ENCODE measurements at places on chromosomes 11 and 22.

DNA sequence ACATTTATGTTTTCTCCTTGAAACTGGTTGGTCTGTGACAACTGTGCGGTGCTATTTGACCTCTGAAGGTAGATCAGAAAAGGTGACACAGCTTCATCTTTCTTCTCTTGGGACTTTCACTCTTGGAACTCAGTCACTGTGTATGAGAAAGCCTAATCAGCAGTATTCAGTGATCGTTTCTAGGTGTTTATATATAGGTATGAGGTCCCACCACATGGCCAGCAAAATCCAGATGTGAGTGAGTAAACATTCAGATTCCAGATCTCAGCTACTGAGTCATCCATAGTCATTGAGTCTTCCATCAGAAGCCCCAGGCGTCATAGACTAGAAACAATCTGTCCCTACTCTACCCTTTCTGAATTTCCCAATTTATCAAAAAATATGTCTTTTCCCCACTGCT is 117.3 kb upstream of the CTSC start:
- no peak for DNase-seq

- DNase-seq, result no peak
These were observed 123.9 kb downstream of the MRTFA start for GRCh38 chr22:40512426-40513136.

- DNase-seq, result no peak
These were observed 43.9 kb upstream of the DLAT start for GRCh38 chr11:111981270-111981669.

- no peak for DNase-seq
These were observed 52.9 kb downstream of the UVRAG start for GRCh38 chr11:75867778-75868374.

GRCh38 chr22:50269573-50269969 is 609 bp downstream of the MAPK11 start:
- no peak for DNase-seq

DNA sequence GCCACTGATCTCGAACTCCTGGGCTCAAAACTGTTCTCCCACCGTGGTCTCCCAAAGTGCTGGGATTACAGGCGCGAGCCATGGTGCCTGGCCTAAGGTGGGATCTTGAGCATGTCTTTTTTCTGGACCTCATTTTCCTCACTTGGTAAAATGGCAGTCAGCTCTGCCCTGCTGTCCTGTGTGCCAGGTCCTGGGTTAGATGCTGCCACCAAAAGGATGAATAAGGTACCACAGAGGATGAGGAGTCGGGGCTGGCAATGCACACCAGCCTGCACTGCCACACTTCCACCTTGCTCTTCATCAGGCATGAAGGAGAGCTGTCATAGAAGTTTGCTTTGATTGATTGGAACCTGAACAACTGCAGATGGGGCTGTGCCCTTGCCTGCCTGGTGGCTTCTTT is 32.3 kb downstream of the ACO2 start:
- DNase-seq, result no peak

DNA sequence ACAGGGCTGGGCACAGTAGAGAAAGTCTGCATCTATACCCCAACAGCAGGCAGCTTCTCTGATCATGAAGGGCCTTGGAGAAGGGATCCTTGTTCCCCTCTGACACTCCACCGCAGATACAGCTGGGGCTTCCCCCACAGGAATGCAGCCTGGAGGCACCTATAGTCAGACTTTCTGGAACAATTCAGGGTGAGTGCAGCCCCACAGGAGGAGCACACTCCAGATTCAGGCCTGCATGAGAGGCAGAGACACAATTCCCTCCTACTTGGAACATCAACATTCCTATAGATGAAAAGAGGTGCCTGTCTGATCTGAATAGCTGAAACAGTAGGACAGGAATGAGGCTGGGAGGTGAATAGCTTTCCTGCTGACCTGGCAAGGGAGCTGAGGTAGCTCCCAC is 1298.0 kb upstream of the CNTN5 start:
- no peak for DNase-seq

DNA sequence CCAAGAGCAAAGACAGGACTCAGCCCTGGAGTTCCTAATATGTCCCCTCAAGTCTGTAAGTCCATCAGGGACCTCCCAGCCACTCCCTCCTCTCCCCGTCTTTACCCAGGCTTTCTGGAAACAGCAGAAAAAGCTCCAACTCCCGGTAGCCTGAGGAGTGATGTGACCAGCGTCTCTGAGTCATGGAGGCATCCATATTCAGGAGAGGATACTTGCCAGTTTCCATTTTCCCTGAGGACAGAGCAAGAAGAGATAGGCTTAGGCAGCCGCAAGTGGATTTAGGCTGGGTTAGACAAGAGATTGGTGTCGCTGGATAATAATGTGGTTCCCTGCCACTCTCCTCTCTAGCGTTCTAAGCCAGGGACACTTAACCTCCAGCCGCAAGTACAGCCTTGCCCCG is 206.6 kb downstream of the GRIK4 start:
- DNase-seq, result no peak

GRCh38 chr11:118938491-118939403 is 13.0 kb upstream of the BCL9L start:
- no peak for DNase-seq

DNA sequence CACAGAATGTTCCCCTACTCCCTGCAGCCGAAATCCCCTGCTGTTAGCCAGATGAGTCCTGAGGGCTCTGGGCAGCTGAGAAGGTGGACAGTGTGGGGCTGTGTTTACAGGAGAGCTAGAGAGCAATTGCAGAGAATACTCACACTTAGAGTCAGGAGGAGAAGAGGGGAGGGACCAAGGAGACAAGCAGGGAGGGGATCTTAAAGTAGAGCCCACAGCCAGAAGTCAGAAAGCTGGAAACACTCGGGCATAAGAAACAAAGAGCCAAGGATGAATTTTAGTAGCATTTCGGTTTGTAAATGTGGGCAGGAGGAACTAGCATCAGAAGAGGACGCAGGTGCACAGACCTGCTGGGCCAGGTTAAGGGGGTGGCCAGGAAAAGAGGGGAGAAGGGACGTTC is 1435.9 kb downstream of the BRD1 start:
- DNase-seq, result no peak

- no peak for DNase-seq
These were observed 25.1 kb upstream of the GUCY1A2 start for GRCh38 chr11:107043242-107044006.

GRCh38 chr11:42992594-42992993 is 319.2 kb upstream of the API5 start:
- no peak for DNase-seq

DNA sequence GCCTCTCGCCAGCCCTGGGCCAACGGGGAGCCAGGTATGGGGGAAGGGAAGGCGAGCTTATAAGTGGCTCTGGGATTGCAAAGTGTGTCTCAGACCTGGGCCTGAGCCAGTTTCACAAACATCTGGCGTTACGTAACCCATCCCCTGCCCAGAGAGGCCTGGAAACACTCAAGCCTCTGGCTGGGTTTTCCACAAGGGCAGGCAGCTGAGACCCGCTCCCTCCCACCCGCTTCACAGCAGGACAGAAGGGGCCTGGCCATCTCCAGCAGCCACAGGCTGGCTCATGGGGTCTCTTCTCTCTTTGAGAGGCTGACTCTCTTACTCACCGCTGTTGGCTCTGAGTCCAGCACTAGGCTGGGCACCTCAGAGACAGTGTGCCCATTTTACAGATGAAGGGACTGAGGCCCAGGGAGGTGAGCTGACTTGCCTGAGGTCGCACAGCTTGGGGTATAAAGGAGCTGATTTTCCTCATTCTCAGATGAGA is 44.5 kb downstream of the TRIOBP start:
- DNase-seq, result no peak

DNA sequence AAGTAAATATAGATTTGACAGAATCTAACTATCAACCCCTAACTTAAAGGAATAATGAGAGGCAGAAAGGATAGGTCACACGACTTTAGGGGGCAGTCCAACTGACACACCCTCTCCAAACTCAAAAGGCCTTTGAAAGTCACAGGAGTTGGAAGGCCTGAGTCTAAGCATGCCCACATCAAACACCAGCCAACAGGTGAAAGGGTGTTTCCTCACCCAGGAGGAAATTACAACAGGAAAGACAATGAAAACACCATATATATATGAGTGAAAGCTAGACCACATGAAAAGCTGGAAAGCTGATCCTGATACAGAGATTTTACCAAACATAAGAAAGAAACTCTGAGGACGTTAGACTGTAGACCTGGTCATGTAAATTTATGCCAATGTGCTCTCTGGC is 10.5 kb upstream of the DEPDC7 start:
- DNase-seq, result no peak

DNA sequence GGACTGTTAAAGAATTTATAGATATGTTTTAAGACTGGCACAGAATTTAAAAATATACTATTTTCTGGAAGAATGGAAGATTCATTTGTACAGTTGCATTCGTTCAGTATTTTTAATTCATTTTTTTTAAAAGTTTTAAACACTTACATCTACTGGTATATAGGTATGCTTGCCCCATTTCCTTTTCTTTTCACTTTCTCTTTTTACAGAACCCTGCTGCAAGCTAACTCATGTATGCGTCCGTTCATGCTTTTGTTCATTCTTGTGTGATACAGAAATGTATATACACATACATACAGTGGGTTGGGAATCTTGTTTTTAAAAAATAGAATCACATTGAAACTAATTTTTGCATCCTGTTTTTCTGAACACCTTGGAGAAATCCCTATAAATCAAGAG is 31.0 kb downstream of the PACS1 start:
- DNase-seq, result no peak

- no peak for DNase-seq
These were observed 12.4 kb upstream of the ST3GAL4 start for GRCh38 chr11:126343051-126343450.

DNA sequence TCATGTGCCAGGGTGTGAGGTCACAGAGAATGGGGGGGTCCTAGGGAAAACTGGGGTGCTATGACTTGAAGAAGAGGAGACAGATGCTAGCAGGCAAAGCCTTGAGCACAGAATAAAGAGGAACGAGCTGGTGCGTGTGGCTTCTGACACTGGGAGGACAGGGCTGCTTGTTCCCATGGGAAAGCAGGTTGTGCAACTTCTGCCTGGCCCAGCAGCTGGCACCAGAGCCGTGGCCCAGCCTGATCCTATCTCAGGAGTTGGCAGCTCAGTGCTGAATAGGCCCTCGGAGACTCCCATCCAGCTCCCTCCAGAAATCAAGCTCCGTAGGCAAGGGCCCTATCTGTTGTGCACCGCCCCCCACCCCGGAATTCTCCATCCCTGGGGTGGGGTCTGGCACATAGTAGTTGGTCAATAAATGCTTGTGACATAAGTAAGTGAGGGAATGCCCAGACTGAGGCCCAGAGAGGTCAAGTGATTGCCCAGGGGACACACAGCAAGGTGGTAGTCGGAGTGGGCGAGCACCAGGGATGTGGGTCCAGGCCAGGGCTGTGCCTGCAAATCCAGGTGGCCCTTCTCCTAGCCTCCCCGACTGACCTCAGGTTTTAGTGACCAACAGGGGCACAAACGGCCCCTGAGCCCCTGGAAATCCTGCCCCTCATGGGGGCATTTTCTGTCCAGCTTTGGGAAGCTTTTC is 19.5 kb upstream of the FADD start:
- no peak for DNase-seq

- no peak for DNase-seq
These were observed 18.6 kb upstream of the LMO2 start for GRCh38 chr11:33910296-33910957.

GRCh38 chr11:35937700-35938099 is 6.2 kb upstream of the LDLRAD3 start:
- DNase-seq, result no peak

DNA sequence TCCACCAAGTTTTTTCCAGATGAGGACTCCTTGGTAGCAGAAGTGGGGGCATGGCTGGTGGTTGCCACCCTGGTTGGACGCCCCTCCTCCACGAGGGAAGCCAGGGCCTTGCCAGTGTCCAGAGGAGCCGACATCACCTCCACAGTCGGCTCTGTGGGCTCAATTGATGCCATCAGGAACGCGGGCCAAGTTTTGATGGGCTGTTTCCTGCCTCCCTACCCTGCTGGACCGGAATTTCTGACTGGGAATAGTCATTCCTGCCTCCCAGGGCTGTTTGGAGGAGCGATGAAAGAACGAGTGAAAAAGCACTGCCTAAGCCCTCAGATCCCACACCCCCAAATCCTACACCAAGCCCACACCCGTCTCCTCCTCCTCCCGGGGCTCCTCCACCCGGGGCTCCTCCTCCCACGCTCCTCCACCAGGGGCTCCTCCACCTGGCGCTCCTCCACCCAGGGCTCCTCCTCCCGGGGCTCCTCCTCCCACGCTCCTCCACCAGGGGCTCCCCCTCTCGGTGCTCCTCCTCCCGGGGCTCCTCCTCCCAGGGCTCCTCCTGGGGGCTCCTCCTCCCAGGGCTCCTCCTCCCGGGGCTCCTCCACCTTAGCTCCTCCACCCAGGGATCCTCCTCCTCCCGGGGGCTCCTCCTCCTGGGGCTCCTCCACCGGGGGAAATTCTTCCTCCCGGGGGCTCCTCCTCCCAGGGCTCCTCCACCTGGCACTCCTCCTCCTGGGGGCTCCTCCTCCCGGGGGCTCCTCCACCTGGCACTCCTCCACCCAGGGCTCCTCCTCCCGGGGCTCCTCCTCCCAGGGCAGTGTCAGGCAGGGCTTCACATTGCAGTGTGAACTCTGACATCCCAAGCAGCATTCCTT is 10.0 kb upstream of the PRR5 start:
- no peak for DNase-seq

- DNase-seq, result no peak
These were observed at the start of gene SIRT3 for GRCh38 chr11:235997-236773. Gene SIRT3, minus strand, starts transcription at chr11:236342. Its CDS starts 14 bp downstream, at chr11:236328.

- DNase-seq, result no peak
These were observed 19.5 kb upstream of the TCF20 start for GRCh38 chr22:42289671-42290541.

DNA sequence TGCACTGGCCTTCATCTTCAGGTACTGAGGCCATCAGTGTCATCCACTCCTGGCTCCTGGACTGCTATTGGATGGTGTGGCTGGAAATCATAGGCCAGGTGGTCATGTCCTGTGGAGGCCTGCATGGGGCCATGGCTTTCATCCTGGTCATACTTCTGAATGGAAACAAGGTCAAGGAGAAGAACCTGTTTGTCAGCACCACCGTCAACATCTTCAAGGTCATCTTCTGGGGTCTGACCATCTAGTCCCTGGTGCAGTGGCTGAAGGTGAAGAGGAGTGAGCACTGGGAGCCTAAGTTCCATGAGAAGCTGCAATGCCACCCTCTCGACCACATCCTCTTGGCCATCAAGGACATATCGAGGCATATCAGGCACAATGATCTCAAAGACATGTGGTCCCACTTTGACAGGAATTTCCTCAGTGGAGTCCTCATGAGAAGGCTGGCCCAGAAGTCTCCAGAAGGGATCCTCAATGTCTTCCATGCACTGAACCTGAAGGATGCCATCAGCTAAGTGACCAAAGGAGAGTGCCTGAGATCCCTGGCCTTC is 120.0 kb upstream of the SERPIND1 start:
- no peak for DNase-seq

Data from cerebellar nuclear complex (tissue), 1 donor.